ENCODE measurements at places on chromosomes 12 and 14.

DNA sequence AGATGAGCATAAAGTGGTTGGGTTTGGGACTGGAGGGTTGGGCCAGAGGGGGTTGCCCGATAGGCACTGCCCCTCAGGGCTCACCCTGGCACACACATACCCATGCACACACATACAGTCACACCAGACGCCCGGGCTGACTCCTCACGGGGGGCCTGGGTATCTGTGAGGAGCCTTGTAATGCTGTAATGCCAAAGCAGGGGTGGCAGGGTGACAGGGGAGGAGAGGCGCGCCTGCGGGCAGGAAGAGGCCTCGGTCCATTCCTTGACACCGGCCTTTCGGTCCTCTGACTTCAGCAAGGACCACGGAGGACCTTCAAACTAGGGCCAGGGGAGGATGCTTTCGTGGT, 375 bp downstream of the FAIM2 start:
- no peak for DNase-seq

- no peak for DNase-seq
These were observed 27.5 kb upstream of the PLEKHG7 start for GRCh38 chr12:92675092-92675865.

- DNase-seq: peak; percentile 30
These were observed 13.9 kb upstream of the KRT86 start for GRCh38 chr12:52260361-52261207.

DNA sequence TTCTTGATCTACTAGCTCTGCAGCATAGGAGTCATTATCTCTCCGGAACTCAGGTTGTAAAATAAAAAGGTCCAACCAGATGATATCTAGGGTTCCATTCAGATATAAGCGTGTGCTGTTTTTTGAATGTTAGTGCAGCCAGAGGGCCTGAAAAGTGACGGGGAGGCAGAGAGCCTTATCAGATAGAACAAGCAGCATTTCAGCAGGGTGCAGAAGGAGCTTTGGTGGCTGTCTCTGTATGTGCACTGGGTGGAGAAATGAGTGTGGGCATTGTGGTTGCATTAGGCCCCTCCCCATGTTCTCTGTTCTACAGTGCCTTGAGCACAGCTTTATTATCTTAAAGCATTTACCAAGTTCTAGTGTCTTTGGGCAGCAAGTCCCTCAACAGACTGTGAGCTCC, 275.1 kb downstream of the NRXN3 start:
- no peak for DNase-seq

GRCh38 chr14:100761481-100761880, 34.8 kb downstream of the DLK1 start:
- peak; percentile 85 for DNase-seq

DNA sequence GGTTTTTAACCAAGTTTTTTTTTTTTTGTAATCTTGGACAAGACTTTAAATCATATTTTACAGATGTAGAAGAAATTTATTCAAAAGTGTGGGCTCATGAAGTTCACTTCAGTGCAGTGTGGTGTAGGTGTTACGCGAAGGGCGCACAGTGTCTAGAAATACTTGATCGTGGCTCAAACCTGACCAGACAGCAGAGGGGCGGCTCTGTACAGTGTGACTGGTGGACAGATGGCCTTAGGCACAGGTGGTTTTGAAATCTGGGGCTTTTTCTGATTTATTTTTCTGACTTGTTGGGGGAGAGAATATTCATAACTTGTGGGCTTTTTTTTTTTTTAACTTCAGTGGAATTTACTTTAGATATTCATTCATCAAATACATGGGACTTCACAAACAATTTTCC, 179.2 kb downstream of the PELI2 start:
- DNase-seq: no peak

GRCh38 chr12:97616946-97617345, 154.3 kb downstream of the RMST start:
- no peak for DNase-seq

DNA sequence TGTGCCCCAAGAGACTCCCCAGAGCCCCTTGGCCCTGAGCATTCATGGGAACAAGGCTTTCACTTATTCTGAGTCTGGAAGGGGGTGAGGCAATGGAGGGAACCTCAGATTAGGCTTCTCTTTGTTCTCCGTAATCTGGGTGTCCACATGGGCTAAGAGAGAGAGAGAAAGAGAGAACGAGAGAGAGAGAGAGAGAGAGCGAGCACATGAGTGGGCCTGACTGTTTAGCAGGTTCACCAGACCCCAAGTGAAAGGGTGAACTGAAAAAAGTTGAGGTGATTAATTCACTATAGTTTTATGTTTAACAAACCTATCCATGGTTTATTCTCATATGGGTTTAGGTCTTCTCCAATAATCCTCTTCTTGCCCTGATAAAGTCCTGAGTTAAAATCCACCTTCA, 183.4 kb upstream of the VASH1 start:
- DNase-seq: no peak

- DNase-seq: peak; percentile 79
These were observed 666.6 kb downstream of the DIO2 start for GRCh38 chr14:79544698-79545070.

- DNase-seq: peak; percentile 58
These were observed 19.2 kb upstream of the MAP1LC3B2 start for GRCh38 chr12:116539905-116540482.

DNA sequence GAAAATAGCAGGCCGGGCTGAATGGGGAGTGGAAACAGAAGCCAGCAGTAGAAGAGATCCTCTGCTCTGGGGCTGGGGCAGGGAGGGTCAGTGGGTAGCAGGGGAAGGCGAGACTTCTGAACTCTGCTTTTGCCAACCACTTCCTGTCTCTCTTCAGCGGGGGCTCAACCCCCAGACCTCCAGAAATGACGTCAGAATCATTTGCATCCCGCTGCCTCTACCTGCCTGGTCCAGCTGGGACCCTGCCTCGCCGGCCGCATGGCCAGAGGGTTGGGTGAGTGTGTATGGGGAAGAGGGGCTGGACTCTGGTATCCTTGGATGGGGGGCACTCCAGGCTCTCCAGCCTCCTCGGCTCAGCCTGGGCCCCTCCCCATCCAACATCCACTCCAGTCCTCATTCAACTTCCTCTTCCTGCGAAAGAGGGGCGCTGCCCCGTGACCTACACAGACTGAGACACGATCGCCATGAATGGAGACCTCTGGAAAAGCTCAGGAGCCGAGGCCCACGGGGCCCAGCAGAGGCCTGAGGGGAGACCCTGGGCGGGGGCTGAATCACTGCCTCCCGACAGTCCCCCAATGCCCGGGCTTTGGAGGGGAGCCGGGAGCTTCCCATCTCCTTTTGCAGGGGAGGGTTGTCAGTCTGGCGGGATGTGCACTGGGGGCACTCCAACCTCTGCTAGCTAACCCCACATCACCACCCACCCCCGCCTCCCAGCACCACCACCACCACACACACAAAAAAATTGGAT, 458 bp upstream of the HOXC4 start:
- DNase-seq: no peak

All from EL (cell line).